ENCODE measurements at places on chromosomes 3 and 15.

- no peak for DNase-seq
These were observed 183.7 kb upstream of the KCNH8 start for GRCh38 chr3:18964640-18965039.

DNA sequence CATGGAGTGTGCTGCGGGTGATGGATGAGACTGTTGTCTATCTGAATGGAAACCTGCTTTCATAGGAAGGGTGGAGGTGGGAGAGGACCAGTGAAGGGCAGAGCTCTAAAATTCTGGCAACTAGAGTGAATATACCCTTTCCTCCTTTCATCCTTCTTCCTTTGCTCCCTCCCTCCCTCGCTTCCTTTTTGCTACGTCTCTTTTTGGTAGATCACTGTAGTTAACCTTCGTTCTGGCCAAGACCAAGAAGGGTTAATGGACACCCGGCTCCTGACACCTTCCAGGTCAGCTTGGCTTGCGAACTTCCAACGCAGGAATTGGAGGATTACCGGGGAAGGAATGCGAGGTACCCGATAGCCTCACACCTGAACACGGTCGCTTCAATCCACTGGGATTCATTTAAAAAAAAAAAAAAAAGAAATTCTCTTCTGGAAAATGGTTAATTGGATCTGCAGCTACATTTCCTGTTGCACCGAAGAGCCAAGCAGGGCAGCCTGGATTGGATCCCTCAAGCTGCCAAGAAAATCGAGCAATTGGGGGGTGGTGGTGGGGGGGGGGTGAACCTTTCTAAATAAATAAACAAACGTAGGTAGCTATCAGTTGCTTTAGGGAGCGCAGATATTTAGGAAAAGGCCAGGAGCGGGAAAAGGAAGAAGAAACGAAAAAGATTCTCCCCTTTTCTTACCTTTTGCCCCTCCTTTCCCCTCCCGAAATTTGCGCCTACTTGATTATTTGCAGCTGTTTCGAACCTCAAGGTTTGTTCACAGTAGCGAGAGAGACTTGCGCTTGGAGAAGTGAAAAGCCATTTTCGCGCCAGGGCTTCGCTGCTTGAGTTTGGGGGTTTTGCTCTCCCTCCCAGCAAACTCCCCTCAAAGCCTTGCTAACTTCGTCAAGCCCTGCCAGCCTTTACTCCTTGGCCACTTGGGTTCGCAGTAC lies 9.5 kb upstream of the NR2F2 start:
- DNase-seq, result no peak

- no peak for DNase-seq
These were observed 30.1 kb upstream of the NANOGP8 start for GRCh38 chr15:35115155-35115725.

DNA sequence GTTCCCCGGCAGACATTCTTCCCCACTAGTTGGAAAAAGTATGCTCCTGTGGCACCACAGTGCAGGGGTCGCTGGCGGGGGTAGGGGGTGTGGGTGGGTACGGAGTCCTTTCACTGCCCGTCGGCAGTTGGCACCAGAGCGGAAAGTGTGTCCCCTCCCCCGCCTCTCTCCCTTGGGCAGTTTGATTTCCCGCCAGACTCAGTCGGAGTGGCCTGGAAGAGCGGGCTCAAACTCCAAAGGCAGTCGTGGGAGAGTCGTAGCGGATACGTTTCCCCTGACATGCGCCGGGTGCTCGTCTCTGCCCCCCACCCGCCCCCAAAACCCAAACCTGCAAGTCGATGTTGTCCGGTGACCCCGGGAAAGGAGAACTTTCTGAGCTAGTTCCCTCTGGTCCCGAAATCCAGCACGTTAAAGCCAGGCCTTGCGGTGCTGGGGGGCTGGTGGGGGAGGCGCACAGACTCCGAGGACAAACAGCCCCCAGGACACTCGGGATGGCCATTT lies 4.4 kb upstream of the FOXB1 start:
- DNase-seq, result no peak

- no peak for DNase-seq
These were observed 68.8 kb upstream of the IQSEC1 start for GRCh38 chr3:13141991-13142412.

DNA sequence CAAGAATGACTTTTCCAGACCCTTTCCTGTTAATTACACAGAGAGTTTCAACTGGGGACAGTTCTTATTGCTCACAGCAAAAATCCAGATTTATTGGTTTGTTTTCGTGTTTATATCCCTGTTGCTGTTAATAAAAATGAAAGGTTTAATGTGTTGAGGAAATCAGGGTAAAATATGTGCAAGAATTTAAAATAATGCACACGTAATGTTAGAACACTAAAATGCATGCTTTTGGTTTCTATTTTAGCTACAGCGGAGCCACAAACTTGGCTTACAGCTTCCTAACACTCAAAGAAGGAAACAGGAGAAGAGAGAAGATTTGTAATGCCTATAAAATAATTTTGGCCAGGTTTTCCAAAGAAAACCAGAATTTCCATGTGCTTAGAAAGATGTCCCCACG lies 62.7 kb downstream of the CASR start:
- no peak for DNase-seq

DNA sequence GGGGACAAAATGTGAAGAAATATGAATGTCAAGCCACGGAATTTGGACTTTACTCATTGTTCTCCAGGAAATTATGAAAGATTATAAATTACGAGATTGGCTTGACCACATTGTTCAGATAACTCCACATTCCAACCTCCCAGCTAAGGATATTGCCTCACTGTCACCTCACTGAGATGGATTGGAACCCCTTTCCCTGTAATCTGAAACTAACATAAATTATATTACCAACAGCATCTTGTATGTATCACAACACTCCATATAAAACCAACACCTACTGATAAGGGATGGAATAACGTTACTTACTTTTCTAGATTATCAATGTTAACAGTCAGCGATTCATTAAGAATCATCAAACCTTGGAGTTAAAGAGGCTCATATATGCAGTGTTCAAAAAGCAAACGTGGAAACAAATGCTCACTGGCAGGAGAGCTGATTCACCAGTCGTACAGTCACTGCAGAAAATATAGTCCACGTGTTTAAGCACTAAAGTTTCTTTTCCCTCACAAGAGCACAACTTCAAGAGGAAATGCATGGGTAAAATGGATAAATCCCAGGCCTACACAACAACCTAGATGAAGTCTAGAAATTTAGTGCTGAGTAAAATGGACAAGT lies 451.5 kb downstream of the FGF12 start:
- no peak for DNase-seq
